T47D (cell line): ENCODE measurements at places on chromosomes 5 and 9.

- DNase-seq: no peak
Measured at GRCh38 chr9:138044485-138045383, 167.2 kb downstream of the CACNA1B start.

DNA sequence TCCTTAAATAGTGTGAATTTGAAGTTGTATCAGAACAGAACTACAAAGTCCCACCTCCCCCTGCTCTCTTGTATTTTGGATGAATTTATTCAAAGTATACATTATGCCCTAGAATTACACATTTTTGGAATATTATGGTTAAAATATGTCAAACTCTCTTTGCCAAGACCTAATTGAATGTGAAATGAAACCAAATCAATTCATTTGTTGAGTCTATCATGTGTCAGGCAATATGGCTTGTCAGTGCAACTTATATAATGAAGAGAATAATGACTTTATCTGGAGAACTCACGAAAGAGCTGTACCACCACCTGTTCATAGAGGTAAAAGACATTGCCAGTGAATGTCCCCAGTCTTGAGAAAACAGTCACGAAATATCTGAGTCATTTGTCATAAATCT is 106.8 kb downstream of the TUSC1 start:
- no peak for DNase-seq

GRCh38 chr5:115349001-115349817 is 52.8 kb upstream of the CCDC112 start:
- DNase-seq: no peak

DNA sequence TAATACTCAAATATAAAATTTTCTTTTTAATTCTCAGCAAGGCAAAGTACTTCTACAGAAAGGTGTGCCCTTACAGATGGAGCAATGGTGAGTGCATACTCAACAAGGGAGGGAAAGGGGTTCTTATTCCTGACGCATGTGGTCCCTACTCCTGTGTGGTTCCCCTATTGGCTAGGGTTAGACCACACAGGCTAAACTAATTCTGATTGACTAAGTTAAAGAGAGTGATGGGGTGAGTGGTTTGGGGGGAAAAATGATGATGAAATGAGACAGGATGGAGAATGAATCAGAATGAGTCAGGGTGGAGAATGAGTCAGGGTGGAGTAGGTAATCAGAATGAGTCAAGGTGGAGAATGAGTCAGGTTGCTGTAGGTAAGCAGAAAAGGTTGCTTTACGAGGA is 22.9 kb upstream of the HMGCS1 start:
- DNase-seq: no peak

DNA sequence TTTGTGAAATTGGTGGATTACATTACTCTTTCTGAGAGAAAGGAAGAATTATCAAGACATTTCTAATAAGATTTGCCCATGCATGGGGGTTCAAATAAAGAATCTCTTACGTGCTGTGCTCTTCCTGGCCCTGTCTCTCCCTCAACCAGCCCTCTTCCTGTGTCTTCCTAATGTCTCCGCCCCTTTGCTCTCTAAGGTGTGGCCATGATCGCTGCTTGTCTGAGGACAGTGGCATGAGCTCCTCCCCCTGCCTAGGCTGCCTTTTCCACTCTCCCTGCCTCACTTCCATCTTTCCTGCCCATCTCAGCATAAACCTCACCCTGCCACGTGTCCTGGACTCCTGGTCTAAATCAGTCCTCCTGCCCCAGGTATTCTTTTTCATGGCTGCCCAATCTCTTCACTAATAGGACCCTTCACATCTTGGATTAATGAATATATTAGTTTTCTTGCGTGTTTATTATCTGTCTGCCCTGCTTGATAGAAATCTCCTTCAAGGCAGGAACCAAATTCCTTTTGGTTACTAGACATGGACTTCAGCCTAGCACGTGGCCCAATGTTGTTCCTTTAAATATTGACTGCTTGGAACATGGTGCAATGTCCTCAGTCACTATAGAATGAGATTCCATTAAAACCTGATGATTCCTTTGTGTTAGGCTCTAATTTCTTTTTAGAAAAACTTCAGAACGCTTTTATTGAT is 122.3 kb downstream of the MTRR start:
- peak; percentile 11 for DNase-seq

DNA sequence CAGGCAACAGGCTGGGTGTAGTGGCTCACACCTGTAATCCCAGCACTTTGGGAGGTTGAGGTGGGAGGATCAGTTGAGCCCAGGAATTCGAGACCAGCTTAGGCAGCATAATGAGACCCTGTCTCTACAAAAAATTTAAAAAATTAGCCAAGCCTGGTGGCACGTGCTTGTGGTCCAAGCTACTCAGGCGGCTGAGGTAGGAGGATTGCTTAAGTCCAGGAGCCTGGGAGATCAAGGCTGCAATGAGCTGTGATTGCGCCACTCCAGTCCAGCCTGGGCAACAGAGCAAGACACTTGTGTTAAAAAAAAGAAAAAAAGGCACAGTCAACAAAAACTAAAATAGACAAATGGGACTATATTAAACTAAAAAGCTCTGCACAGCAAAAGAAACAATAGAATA is 29.3 kb downstream of the ATP6V0E1 start:
- DNase-seq: no peak

DNA sequence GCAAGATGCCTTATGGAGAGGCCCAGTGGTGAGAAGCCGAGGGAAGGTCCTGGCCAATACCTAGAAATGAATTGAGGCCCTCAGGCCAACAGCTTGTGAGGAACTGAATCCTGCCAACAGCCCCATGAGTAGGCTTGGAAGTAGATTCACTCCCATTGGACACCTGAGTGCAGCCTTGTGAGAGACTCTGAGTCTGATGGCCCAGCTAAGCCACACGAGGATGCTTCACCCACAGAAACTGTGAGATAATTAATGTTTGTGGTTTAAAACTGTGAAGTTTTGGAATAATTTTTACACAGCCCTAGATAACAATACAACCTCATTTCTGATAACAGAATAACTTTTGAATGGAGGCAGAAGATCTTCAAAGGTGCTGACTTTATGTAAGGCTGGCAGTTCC is 65.9 kb upstream of the DAP start:
- no peak for DNase-seq
